ENCODE measurements at places on chromosomes 5 and 9.

GRCh38 chr9:107819772-107820565 lies 330.4 kb upstream of the KLF4 start:
- DNase-seq = no peak

- DNase-seq = no peak
Measured at GRCh38 chr9:136147038-136147889, 28.6 kb upstream of the TMEM250 start.

GRCh38 chr9:14326264-14326826 lies 12.4 kb upstream of the NFIB start:
- DNase-seq = no peak

DNA sequence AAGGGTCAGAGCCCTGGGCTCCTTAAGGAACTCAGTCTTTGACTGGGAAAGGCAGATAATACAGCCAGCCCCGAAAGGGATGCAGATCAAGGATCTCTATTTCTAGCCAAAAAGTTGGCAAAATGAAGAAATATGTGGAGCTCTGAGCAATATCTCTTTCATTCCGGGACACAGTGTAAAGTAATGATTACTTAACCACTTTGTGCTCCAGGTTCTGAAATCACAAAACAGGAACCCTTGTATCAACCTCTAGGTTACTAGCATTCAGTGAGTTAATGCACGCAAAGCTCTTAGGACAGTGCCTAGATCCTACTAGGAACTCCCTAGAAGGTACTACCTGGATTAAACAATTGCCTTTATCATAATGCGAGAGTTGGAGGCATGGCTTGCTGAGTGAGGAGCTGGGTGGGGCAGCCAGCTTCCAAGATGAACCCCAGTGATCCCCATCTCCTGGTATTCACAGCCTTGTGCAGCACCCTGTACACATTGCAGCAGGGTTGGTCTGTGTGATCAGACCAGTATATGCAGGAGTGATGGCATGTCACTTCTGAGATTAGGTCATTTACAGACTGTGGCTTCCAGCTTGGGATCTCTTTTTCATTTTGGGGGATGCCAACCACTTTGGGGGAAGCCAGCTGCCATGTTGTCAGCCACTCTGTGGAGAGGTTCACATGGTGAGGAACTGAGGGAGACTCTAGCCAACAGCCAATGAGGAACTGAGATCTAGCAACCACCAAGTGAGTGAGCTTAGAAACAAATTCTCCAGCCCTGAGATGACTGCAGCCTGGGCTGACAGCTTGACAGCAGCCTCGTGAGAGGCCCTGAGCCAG lies 103.1 kb upstream of the SLC44A1 start:
- no peak for DNase-seq

DNA sequence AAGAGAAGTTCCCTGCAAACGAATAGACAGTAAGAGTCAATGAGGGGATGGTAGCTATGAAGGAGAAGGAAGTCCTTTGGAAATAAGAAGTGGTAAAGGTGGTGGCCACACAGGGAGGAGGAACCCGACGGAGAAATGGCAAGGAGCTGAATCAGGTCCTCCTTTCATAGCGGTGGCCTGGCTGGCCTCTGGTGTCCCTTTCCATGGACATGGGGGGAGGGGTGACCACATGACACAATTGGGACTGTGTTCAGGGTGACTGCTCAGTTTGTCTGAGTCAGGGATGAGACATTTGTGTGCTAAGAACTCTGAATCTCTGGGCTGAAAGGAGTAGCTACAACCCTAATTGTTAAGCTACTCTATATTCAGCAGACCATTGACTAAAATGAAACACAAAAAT lies 28.7 kb upstream of the TIMD4 start:
- DNase-seq = no peak

- DNase-seq = no peak
Measured at GRCh38 chr5:52598968-52599367, 188.7 kb upstream of the ITGA1 start.

GRCh38 chr5:64688965-64689364 lies 1.3 kb upstream of the SHISAL2B start:
- no peak for DNase-seq

- DNase-seq = no peak
Measured at GRCh38 chr5:7805379-7805778, 45.6 kb downstream of the CFAP90 start.

- no peak for DNase-seq
Measured at GRCh38 chr9:4662989-4663792, 1.1 kb downstream of the PLPP6 start.

DNA sequence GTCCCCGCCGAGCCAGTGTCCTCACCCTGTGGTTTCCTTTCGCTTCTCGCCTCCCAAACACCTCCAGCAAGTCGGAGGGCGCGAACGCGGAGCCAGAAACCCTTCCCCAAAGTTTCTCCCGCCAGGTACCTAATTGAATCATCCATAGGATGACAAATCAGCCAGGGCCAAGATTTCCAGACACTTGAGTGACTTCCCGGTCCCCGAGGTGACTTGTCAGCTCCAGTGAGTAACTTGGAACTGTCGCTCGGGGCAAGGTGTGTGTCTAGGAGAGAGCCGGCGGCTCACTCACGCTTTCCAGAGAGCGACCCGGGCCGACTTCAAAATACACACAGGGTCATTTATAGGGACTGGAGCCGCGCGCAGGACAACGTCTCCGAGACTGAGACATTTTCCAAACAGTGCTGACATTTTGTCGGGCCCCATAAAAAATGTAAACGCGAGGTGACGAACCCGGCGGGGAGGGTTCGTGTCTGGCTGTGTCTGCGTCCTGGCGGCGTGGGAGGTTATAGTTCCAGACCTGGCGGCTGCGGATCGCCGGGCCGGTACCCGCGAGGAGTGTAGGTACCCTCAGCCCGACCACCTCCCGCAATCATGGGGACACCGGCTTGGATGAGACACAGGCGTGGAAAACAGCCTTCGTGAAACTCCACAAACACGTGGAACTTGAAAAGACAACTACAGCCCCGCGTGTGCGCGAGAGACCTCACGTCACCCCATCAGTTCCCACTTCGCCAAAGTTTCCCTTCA lies 1.4 kb downstream of the GLIS3 start:
- no peak for DNase-seq

DNA sequence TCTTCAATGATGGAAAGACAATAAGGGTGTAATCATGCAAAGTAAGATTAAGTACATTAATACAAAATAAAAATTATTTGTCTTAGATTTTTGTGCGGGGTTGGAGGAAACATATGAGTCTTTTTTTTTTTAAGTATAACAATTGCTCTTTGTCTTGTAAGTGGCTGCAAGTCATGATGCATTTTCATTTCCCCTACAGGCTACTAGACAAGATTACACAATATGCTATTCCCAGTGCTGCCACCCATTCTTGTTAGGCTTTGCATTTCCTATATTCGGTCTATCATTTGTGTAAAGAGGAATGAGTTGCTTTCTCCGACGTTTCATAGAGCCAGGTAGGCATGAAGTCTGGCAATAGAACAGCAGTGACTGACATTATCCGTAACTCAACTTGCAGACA lies 294.2 kb upstream of the CYLC2 start:
- DNase-seq = no peak

- no peak for DNase-seq
Measured at GRCh38 chr9:36470643-36471290, 70.7 kb upstream of the RNF38 start.

DNA sequence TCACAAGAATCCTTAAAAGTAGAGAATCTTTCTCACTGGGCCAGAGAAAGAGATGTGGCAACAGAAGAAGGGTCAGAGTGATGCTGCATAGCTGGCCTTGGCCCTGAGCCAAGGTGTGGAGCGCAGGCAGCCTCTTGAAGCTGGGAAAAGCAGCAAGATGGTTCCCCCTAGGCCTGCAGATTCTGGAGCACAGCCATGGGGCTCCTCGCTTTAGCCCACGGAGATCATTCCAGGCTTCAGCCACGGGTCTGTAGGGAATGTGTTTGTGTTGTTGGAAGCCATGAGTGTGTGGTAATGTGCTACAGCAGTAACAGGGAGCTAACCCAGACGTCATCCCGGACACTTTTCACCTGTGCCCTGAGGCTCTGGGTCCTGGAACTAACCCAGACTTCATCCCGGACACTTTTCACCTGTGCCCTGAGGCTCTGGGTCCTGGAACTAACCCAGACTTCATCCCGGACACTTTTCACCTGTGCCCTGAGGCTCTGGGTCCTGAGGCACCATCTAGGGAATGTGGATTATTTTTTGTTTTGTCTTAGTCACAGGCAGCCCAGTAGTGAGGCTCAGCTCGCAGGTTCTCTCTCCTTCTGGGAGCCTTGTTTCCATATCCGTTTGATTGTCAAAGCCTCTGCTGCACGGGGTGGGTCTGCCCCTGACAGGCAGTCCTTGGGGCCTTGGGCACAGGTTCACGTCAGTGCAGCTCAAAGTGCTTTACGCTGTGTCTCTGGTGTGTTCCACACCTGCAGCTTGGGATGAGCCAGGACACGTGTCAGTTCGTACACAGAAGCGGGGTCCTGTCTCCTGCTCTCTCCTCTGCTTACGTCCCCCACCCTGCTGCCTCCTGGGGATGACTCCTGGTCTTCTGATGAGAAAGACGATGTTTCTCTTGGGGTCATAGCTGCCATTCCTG lies 56.3 kb upstream of the EXOC3 start:
- DNase-seq = no peak

GRCh38 chr9:111400564-111400898 lies 70.5 kb upstream of the OR2K2 start:
- no peak for DNase-seq

- no peak for DNase-seq
Measured at GRCh38 chr5:140801494-140801841, 611 bp downstream of the PCDHA3 start.

GRCh38 chr5:56958595-56958994 lies 6.7 kb upstream of the MIER3 start:
- no peak for DNase-seq

DNA sequence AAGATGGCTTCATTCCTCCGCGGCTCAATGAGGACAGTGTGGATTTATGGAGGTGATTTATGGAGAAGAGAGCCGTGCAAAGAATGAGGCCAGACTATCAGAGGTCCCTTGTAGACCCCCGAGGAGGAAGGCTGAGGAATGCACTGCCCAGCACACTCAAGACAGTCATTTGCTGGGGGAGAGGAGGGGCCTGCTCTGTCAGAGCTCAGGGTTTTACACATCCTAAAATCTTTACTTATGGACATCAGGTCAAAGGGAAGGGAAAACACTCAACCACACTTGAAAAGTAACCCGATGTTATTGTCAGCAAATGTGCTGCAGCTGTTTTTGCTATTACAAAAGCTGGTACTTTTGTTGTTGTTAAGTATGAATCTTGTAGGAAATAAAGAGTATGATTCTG lies 289.5 kb downstream of the SLIT3 start:
- no peak for DNase-seq

DNA sequence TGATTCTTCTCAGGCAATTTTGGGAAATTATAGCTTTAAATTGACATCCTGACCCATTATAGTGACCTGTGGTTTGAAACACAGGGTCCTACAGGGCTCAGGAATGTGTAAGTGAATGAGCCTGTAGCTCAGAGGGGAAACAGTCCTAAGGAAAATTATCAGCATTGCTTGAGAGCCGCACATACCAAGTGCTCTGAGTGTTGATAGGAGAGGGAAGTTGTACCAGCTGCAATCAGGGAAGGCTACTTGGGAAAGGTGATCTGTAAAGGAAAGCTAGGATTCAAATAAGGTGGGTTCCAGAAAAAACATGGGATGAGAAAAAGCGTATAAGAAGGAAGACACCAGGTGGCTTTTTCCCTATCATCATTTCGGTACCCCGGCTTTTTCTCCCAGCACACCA lies 4.4 kb upstream of the SLC25A51 start:
- DNase-seq = no peak

DNA sequence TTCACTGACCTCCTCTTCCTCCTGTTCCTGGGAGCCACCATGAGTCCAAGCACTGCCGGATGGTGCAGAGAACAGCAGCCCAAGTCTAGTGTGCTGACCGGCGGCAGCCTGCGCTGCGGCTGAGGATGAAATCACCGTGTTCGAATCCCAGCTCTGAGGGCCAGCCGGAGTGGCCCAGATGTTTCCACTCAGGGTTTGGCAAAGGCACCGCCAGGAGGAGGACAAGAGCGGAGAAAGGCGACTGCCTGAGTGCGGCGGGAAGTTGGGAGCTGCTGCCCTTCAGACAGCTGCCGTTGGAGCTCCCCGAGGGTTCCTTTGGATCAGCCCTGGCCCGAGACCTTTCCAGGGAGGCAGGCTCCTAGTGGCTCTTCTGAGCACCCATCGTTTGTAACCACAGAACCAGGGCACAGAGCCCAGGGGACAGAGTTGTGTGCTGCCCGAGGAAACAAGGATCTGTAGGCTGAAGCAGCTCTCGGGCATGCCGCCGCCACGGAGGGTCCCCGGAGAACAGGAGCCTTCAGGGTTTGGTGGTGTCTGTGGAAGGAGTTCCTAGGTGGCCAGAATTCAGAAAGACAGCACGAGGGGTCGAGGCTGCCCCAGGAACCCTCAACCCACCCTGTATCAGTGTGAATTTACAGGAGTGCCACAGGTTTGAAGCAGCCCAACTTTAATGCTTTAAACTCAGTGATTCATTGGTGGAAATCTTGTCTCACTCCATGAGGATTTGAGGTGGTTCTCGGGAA lies 115.6 kb upstream of the COL5A1 start:
- DNase-seq = no peak

- no peak for DNase-seq
Measured at GRCh38 chr9:129175515-129175824, 2.6 kb downstream of the IER5L start.

DNA sequence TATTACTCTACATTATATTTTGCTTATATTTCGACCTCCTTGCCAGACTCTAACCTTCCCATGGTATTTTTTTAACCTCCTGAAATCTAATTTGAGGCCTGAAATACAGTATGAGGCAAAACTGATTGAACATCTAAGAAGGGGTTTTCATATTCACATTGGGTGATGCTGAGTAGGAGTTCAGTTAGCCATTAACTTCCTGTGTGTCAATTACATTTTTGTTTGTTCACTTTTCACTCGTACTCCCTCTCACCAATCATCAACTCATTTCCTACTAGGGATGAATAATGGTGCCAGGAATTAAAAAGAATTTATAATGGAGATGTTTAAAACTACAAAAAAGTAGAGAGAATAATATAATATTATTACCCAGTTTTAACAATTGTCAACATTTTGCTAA lies 27.6 kb upstream of the GLRA1 start:
- DNase-seq = no peak

DNA sequence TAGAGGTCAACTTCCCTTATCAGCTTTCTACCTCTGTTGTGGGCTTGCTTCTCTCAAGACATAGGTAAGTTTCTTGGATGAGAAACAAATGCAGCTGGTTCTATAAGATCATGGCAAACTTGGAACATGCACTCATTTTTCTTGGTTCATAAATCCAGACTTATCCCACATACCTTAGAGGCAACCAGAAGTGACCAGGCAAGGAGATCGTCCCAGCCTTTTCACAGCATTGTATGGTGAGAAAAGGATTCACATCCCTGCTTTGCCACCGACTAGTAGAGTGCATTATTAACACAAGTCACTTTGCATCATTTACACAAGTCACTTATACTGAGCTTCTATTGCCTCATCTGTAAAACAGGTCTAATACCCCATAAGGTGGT lies 35.4 kb downstream of the LHFPL2 start:
- DNase-seq = no peak

GRCh38 chr5:155735388-155735787 lies 591.6 kb upstream of the SGCD start:
- DNase-seq = no peak

GRCh38 chr5:171523781-171524180 lies 104.3 kb downstream of the FGF18 start:
- DNase-seq = no peak

GRCh38 chr5:58123501-58123900 lies 336.4 kb downstream of the PLK2 start:
- DNase-seq = no peak

GRCh38 chr5:172565455-172565854 lies 75.6 kb upstream of the NEURL1B start:
- DNase-seq = no peak

GRCh38 chr5:51383131-51384121 lies at the start of gene ISL1:
TSS of gene ISL1 (plus strand) at chr5:51383448. CDS start at chr5:51383672, 224 bp downstream.
- no peak for DNase-seq

GRCh38 chr9:2157277-2158110 lies 142.3 kb downstream of the SMARCA2 start:
- DNase-seq = peak; percentile 67

All from cerebellar cortex (tissue), 1 donor.